ENCODE measurements at places on chromosomes 7 and 10. TPM values are rescaled to one million over a fixed set of nuclear protein-coding genes. Genes with fewer than 3 reads are reported as not detected.

UCN3 gene
- total RNA-seq: not detected

HECW1 gene
- total RNA-seq: 0.26 TPM

ADIRF gene
- 116 TPM for total RNA-seq

CDC14C gene
- total RNA-seq: not detected

ZRANB1 gene
- 25.1 TPM for total RNA-seq

ANKRD61 gene
- 0.13 TPM for total RNA-seq

HOXA7 gene
- 0.13 TPM for total RNA-seq

TSPAN15 gene
- total RNA-seq: 1.7 TPM

ARMC3 gene
- total RNA-seq: not detected

NPFFR1 gene
- total RNA-seq: not detected

GBX1 gene
- total RNA-seq: not detected

CABCOCO1 gene
- total RNA-seq: 0.26 TPM

GIMAP5 gene
- total RNA-seq: not detected

RBP3 gene
- not detected for total RNA-seq

NCF1 gene
- not detected for total RNA-seq

HSPA12A gene
- 25.8 TPM for total RNA-seq

CLDN12 gene
- total RNA-seq: 58.6 TPM

GPR85 gene
- 1.3 TPM for total RNA-seq

GHRHR gene
- total RNA-seq: not detected

PRF1 gene
- total RNA-seq: not detected

EMX2 gene
- total RNA-seq: not detected

Data from smooth muscle cell of the pulmonary artery (primary cell).